ENCODE measurements at places on chromosomes 6 and 20. TPM values are rescaled to one million over a fixed set of nuclear protein-coding genes. Genes with fewer than 3 reads are reported as not detected.

ADTRP gene
- total RNA-seq = 0.92 TPM

ECHDC1 gene
- total RNA-seq = 70.6 TPM

CDK19 gene
- total RNA-seq = 14.4 TPM

GRCh38 chr6:53257533-53257932 is 91.2 kb downstream of the ELOVL5 start:
- no peak for DNase-seq

DNA sequence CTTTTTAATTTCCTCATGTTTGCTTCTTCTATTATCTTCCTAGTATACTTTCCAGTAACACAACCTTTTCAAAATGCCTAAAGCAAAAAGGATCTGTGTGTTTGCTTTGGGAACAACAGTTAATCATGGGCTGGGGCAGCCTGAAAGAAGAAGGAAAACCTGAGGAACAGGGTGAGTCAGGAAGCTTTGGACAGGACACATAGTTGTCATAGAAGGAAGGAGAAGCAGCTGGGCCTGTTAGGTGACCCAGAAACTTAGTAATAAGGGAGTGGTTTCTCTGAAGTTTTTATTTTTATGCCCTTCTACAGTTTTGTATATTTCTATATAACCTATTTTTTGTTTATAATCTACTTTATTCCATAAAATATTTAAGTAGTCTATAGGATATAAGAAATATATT is 61.4 kb downstream of the CD24 start:
- no peak for DNase-seq

DNA sequence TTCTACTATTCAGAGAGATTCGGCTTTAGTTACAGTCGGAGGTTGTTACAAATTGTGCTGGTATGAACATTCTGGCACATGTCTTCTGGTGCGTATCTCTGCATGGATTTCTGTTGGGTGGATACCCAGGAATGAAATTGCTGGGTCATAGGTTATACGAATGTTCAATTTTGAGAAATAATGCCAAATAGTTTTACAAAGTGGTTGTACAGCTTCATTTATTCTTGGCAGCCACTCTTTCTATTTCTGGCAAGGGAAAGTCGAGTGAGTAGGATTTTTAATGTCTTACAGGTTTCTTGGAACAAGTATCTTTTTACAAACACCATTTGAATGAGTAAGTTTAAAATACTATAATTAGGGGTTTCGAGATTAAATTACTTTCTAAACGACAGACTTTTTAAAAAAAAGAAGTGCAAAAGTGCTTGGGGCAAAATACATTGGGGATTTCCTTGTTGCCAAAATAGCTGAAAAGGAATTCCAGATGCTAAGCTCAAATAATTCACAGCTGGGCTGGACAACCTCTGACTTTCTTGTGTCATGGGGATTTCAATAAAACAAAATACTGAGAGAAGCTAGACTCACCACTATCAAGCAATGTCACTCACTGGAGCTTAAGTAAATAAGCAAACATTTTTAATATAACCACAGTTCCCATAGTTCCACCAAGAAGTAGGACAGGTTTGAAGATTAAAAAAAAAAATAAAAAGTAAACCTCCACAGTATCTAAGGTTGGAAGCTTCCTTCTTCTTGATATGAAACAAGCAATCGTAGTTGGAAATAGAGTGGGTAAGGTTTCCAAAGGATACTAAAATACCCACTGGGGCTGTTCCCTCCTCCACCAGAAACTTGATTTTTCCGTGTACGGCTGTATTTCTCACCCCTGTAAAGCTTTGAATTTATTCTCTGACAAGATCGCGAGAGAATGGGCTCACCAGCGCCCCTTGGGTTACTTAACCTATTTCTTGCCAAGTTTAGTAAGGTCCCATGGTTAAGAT is 21.6 kb upstream of the GFOD1 start:
- no peak for DNase-seq

- DNase-seq = no peak
These were observed 246.5 kb downstream of the ERMARD start for GRCh38 chr6:169997930-169998218.

GRCh38 chr6:31903957-31904356 is 2.1 kb upstream of the ZBTB12 start:
- DNase-seq = no peak

DNA sequence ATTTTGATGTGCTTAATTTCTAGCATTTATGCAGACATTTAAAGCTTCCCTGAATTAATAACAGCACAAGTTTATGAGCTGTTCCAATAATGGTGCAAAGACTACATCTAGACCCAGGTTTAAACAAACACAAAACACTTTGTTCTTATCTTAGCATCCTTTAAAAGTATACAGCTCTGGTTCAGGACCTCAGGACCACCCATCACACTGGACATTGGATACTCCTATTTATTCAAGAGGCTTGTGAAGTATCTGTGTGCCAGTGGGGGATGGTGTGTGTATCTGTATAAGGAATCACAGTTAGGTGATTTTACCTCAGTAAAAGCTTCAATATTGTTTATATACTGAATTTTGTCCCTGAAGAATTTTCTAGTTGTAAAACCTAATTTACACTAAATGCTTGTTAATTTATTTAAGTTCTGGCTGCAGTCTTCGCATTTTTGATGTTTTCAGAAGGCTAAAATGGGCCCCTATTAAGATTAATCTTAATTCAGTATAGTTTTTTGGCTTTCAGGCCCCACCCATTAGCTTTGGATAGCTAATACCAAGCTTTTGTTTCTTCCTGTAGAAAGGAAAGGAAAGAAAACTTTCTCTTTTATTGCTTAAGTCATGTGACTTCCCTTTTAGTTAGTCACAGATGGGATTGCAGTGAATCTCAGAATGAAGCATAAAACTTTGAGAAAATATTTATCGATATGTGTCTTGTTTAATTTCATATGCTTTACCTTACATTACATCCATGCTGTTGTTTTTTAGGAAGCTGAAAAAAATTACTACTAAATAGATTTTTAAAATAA is 13.1 kb downstream of the LIN28B start:
- DNase-seq = no peak

DNA sequence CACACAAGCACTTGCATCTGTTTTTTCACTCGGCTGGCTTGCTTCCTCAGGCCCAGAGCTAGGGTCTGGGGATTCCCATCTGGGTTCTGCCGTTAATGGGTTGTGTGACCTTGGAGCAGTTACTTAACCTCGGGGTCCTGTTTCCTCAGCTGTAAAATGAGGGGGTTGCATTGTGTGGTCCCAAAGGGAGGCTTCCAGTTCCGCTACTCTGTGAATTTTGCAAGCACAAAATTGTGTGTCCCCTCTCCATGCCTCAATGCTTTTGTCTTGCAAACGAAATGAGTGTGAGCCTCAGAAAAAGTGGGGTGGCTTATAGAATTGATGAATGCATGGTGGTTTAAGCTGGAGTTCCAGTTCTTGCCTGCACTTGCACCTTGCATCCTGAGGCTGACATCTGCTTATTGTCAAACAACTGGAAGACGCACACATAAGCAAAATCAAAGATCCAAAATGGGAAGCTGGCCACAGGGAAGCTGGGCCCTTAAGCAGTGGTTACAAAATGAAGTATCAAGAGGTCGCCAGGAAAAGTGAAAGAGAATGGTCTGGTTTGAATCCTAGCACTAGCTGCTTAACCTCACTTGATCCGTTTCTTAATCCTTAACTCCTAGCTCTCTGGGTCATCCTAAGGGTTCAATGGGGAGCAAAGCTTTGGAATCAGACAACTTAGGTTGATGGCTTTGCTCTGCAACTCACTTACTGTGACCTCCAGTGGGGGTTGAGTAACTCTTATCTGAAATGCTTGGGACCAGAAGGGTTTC is 490.6 kb downstream of the DHX35 start:
- no peak for DNase-seq

GRCh38 chr6:28399350-28400121 is at the start of gene ZSCAN12:
Gene ZSCAN12 (minus strand): TSS chr6:28399747. CDS start chr6:28398405, 1,342 bp downstream.
- peak; percentile 93 for DNase-seq

- no peak for DNase-seq
These were observed 1.4 kb upstream of the CAP2 start for GRCh38 chr6:17391976-17392375.

DNA sequence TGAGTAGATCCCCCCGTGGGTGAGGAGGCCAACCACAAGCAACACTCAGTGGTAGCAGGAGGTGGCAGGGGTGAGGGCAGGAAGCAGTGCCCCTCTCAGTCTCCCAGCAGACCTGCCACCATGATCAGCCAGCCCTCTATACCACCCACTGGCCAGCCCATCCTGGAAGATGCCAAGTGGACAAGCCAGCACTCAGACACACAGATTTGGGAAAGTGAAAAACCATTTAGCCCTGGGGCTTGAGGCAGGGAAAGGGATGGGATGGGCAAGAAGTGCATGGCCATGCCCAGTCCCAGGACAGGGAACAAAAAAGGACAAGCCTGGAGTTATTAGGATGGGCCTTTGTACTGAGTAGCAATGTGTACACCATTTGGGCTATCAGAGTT is 76.9 kb downstream of the HFE start:
- no peak for DNase-seq

All from esophagus muscularis mucosa (tissue), 4 donors.